CD8-positive, alpha-beta memory T cell (primary cell): ENCODE measurements at places on chromosomes 6 and 20.

GRCh38 chr6:32216285-32216684 is 7.6 kb downstream of the NOTCH4 start:
- no peak for DNase-seq

DNA sequence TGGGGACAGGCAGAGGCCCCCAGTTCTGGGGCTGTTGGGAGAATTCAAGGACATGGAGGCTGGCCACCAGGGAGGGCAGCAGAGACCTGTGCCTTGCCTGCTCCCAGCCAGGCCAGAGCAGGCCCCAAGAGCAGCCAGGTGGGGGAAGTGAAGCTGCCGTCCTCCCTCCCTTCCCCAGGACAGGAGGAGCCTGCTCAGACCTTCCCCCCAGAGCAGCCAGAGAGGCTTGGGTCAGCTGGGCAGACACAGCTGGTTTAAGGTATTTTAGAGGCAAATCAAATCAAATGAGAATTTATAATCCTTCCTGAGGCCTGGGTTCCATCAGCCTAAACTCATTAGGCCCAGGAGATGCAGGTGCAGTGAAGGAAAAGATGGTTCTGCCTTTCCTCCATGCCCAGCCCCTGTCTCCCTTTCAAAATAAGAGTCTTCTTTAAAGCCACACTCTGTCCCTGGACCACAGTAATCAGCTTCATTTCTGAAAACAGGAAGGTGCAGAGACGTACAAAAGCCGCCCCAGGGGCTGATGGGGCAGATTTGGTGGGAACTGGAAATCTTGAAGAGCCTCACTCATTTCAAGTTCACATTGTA is 21.7 kb downstream of the BMP7 start:
- DNase-seq, result no peak

GRCh38 chr20:60976139-60976538 is 275.9 kb upstream of the CDH4 start:
- no peak for DNase-seq

DNA sequence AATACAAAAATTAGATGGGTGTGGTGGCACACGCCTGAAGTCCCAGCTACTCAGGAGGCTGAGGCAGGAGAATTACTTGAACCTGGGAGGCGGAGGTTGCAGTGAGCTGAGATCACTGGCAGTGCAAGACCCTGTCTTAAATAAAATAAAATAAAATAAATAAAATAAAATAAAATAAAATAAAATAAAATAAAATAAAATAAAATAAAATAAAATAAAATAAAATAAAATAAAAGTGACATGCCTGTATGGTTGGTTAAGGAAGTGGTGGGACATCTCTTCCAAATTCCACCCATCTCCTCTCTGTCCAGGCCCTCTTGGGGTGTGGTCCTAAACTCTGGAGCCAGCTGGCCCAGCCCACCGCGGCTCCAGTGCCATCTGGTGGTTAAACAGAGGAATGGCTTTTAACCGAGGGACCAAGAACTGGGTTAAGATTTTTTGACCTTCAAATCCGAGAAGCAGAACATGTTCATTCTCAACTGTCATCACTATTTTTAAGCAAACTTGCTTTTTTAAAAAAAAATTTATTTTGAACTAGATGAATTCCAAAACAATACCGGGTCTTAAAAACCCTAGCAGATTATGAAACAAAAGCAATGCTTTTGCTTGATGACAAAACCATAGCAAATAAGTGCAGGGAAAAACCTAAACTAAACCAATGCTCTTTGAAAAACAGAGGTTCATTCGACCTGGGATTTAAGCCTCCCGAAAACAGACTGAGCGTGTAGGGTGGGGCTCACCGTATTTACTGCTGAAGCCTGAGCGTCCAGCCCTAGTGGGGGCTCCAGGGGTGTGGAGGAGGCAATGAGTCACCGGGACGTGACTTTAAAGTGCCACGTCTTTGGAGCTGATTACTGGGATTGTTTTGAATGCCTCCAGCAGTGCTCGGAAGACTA is 68.8 kb downstream of the CDC5L start:
- DNase-seq, result peak; percentile 33

GRCh38 chr6:108562503-108562993 is 1.8 kb downstream of the FOXO3 start:
- DNase-seq, result no peak

GRCh38 chr20:19047951-19048296 is 164.5 kb upstream of the SLC24A3 start:
- DNase-seq, result no peak

GRCh38 chr20:48697845-48698491 is 129.8 kb downstream of the PREX1 start:
- DNase-seq, result no peak

- DNase-seq, result no peak
These were observed 231.5 kb upstream of the PLCB4 start for GRCh38 chr20:8837396-8837795.

DNA sequence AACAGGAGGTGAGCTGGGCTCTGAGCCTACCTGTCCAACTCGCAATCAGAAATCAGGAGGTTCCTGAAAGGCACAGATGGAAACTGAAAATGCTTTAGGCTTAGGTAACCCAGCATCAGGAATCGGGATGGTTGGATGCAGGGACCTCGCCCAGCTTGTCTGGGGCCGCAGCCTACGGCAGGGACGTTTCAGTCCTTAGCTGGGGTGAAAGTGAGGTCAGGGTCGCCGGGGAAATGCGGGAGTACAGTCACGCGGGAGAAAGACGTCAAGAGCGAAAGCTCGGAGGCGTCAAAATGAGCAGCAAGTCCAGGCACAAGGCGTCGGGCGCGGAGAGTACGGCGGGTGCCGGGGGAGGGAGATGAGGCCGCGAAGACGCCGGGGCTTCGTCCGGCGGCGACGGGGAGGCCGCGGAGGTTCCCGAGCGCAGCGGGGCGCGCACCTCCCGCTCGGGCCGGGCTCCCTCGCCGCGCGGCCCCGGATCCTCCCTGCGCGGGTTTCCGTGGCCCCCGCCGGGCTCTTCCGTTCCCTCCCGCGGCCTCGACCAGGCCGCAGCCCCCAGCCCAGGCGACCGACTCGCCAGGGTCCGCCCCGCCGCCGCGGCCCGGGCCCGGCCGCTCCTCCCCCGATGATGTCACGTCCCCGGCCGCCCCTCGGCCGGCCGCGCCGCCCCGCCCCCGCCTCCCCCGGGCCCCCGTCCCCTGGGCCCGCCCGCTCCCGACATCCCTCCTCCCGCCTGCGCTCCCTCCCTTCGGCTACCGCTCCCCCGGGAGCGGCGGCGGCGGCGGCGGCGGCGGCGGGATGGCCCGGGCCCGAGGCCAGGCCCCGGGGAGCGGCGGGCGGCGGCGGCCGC is at the start of gene EBF4:
TSS of gene EBF4 (plus strand) at position 745 of the 850 bp plus-strand sequence. CDS start 866 bp downstream, outside the sequence.
- DNase-seq, result no peak

DNA sequence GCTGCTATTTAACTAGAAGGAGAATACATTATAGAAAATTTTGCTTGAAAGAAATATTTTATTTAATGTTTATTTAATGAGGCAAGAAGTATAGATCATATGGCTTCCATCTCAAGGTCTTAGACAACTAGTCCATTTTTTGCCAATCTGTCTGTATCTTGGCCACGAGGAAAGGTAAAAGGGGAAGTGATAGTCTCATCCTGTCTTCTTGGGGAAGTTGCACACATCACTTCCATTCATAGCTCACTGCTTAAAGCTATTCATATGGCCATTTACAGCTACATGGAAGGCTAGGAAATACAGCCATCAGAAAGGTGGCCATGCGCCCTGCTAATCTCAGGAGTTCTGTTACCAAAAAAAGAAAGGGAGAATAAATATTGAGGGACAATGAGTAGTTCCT is 50.8 kb downstream of the METTL24 start:
- DNase-seq, result no peak

- no peak for DNase-seq
These were observed 87.2 kb upstream of the RIN2 start for GRCh38 chr20:19670829-19671228.

GRCh38 chr20:64244870-64245603 is 10.5 kb upstream of the PCMTD2 start:
- DNase-seq, result no peak

DNA sequence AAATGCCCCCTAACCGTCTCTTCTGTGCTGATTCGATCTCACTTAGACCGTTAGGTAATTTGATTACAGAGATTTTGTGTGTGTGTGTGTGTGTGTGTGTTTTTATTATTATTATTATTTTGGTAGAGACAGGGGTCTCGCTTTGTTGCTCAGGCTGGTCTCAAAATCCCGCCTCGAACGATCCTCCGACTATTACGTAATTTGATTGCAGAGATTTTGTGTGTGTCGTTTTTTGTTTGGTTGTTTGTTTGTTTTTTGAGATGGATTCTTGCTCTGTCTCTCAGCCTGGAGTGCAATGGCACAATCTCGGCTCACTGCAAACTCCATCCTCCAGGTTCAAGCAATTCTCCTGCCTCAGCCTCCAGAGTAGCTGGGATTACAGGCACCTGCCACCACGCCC is 28.3 kb downstream of the FOXF2 start:
- no peak for DNase-seq

- no peak for DNase-seq
These were observed 13.3 kb upstream of the DST start for GRCh38 chr6:56655996-56656395.

DNA sequence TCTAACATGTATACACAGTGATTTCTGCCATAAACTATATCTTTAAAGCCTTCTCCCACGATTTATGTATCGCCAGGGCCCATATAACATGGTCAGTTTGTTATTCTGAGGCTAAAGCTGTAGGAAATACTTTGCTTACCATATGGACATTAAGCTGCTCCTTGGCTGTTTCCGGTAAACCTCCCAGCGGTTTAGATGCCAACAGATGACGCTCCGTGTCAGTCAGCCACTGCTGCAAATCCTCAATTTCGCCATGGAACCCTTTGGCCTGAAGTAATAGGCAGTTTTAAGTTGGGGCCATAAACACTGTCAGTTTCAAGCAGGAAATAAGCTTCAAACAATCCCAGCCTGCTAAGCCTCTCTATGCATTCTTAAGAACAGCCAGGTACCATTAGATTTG is 145.4 kb downstream of the DST start:
- no peak for DNase-seq

GRCh38 chr6:125481056-125481455 is 179.3 kb upstream of the HDDC2 start:
- DNase-seq, result no peak

- DNase-seq, result no peak
These were observed 35.2 kb downstream of the RAB22A start for GRCh38 chr20:58344741-58345140.

- DNase-seq, result no peak
These were observed 18.4 kb upstream of the PTPRK start for GRCh38 chr6:128538763-128539162.

DNA sequence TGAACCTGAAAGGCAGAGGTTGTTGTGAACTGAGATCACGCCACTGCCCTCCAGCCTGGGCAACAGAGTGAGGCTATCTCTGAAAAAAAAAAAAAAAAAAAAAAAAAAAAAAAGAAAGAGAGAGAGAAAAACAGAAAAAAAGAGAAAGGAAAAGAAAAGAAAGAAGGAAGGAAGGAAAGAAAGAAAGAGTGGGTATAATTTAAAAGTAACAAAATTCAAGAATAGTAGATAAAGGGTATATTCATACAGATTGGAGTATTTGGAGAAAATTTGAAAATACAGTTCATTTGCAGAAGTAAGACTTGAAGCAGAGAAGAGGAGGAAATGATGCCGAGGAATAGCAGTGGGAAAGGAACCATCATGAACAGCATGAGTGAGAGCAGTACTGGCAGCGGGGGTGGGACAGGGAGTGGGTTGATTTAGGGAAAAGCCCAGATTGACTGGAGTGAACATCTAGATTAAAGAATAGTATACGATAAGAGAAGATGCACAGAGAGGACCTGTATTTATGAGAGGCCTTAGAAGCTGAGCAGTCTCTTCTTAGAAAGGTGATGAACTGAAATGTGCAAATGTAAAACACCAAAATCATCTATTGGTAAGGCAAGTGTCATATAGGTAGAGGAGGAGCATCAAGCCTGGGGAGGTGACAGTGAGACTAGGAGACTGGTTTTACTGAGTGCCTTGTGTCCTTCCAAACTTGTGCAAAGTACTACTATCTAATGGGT is 17.8 kb upstream of the HLA-DRB1 start:
- DNase-seq, result no peak

- DNase-seq, result no peak
These were observed 21.2 kb upstream of the ASXL1 start for GRCh38 chr20:32336918-32337347.

DNA sequence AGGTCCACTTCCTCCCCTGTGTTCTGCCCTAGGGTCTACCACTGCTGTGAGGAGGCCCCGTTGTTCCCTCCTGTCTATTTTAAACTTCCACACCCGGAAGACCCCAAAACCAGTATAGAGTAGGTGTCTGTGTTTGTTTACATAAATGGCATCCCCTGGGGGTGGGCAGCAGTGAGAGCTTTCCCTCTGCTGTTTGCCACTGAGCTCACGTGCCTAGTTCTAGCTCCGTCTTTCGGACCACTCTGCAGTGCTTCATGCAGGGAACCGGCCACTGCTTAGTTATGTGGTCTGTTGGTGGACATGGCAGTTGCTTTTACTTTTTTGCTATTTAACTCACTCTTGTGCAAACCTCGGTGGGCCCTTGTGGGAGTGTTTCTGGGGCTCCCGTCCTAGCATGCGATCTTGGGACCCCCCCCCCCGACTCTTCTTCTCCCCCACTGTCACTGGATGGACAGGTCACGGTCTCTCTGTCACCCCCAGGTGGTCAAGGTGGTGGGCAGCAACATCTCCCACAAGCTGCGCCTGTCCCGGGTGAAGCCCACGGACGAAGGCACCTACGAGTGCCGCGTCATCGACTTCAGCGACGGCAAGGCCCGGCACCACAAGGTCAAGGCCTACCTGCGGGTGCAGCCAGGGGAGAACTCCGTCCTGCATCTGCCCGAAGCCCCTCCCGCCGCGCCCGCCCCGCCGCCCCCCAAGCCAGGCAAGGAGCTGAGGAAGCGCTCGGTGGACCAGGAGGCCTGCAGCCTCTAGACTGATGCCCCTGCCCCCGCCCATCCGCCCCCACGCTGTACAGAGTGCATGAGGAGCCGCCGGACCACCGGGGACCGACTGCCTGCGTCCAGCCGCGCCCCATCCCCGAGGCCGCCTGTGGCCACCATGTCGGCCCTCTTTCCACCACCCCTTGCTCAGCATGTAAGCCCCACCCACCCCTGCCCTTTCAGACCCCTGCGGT is 40.9 kb downstream of the VSTM2L start:
- no peak for DNase-seq

DNA sequence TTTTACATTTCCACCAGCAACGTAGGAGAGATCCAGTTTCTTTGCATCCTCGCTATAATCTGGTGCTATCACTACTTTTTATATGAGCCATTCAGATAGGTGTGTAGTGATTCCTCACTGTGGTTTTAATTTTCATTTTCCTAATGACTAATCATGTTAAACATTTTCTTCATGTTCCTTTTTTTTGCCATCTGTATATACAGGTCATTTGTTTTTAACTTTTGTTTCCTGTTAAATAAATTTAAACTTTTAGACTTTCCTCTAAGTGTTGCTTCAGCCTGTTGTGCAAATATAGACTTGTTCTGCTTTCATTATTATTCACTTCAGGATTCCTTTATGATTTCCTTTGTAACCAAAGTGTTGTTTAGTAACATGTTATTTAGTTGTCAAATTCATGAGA is 697.4 kb downstream of the PTPRT start:
- DNase-seq, result no peak

GRCh38 chr6:29653452-29654038 is 3.3 kb upstream of the MOG start:
- peak; percentile 57 for DNase-seq
